Anterior cingulate cortex (tissue), 58 donors: ENCODE measurements at places on chromosomes 4 and X.

DNA sequence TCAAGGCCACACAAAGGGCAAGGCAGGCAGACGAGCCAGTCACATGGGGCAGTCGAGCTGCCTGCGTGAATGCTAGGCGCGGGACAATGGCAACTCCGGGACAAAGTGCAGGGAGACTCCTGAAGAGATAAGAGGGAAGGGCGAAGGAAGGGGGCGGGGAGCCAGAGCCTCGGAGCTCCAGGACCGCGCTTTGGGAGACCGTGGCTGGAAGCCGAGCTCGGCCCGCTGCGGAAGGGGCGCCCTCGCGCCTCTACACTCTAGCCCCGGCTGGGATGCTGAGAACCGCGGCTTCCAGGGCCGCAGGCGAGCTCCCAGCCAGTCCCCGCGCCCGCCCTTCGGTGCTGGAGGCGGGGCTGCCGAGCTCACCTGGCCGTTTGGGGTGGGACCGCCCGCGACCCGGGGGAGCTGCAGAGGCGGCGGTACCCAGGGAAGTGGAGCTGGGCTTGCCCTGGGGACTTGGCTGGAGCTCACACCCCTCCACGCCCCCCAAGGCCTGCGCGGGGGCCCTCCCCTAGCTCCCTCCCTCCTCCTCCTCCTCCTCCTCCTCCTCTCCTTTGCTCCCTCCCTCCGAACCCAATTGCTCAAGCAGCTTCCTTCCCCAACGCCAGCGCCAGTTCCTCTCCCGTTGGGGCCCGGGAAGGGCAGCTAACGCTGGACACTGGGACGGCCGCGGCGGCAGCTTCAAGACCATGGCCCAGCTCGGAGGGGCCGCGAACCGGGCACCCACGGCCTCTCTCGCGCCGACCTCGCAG lies at the start of gene SOWAHD:
SOWAHD (plus strand) TSS at position 610 of the 752 bp plus-strand sequence; CDS start at position 690, 80 bp downstream.
- DNase-seq, result peak; percentile 1

DNA sequence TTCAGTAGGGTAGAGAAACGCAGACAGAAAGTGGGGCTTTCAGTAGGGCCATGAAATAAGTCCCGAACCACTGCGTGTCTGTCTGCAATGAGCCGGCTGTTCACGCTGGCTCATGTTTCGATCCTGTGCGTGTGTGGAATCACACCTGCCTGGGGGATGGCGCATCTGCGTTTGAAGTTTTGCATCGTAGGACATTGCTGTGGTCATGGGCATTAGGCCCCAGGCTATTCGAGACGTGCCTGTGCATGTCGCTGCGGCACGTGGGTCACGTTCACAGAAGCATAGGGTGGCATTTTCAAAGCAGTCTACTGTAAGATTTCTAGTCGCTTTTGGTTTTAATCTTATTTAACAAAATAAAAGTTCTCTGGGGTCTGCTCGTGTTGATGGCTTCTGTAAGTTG lies 25.5 kb upstream of the HGFAC start:
- no peak for DNase-seq

DNA sequence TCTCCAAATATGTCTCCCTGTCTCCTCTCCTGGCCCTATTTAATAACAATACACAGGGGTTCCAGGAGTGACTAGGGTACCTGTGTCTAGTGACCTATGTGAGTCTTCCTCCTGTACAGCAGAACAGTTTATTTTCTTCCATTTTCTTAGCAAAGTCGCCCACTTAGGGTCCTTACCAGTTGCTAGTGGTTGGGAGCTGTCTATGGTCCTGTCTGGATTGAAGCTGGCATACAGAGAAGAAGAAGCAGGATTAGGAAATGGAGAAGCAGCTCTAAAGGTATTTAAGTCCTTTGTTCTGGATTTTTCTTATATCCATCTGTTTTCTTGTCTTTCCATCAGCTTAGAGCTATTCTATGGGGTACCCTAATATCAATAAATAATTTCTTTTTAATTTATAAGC lies 587.1 kb upstream of the CPEB2 start:
- DNase-seq, result no peak

- DNase-seq, result peak; percentile 15
Observed at GRCh38 chr4:74444891-74445642, at the start of gene AREG. Gene AREG (plus strand): TSS chr4:74445136. CDS start chr4:74445346, 210 bp downstream.

DNA sequence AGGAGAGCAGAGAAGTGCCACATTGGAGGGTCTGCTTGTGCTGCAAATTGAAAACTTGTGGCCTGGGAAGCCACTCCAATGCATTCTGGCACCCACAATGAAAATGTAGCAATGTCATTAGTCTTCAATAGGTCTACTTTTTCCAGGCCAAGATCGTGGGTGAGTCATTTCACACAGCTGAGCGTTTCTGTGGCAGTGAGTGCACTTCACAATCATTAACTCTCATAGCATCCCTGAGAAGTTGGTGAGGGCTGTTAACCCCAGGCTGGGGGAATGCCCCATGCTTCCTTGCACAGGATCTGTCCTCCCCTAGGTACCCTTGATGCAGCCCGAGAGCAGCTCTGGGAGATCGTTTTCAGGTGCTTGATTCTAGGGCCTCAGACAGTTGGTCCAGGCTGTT lies 196.8 kb upstream of the ATP6AP2 start:
- no peak for DNase-seq

- no peak for DNase-seq
Observed at GRCh38 chr4:21012851-21013331, 312.6 kb downstream of the PACRGL start.

DNA sequence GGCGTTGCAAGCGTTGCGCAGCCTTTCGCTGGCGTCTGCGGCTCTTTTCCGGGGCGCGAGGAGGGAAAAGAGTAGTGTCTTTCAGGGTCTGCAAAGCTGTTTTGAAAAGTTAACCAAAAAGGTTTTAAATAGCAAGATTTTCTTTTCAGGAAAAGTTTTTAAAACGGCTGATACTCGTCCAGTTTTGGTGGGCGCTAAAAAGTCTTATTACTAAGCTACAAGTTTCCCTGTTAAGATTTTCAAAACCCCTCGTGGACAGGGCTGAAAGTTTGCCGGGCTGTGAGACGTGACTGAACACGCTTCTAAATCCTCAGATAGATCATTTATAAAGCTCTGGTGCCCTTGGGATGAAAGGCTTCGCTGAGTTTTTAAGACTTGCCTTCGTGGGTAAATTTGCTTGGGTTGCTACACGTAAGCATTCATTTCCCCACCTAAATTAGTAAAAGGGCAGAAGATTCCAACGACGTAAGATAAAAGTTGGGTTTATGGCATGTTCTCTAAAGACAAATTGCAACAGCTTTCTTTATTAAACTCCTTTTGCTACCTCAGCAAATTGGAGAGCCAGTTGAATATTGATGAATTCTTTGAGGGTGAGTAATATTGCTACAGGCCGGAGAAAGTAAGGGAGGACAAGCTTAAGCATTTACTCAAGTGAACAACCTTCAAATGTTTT lies 91.5 kb downstream of the HPRT1 start:
- DNase-seq, result no peak

DNA sequence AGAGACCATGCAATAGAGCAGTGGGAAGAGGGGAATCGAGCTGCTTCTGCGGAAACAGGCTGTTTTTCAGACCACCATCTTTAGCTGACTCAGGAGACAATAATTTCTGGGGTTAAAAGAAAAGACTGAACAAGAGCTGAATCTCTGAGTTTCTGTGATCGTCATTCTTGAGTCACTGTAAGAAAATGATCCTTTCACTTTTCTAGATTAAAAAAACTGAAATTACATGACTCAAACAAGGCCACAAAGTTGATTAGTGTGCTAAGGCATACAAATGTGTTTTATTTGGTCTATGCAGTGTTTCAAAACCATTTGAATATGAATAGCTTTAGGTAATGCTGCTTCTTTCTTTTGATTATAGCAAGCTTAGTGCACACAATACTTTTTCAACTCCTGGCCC lies 194.4 kb upstream of the RPL34 start:
- DNase-seq, result no peak

DNA sequence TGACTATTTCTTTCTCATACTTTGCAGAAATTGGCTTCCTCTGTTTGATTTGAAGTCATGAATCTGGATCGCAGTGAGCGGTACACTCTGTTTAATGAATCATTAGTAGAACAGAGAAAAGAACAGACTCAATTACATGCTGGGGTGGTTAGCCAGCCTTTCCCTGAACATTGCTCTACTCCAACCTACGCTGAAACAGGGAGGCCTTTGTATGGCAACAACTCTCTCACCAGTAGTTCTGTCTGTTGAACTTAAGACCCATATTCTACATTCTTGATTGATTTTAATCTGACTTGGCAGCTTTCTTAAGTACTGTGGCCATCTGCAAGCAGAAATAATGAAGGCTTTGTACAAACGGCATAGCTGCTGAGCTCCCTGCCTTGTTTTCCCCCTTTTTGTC lies 19.0 kb upstream of the AP1S2 start:
- DNase-seq, result no peak

- DNase-seq, result no peak
Observed at GRCh38 chr4:169417629-169418282, 147.0 kb upstream of the SH3RF1 start.

DNA sequence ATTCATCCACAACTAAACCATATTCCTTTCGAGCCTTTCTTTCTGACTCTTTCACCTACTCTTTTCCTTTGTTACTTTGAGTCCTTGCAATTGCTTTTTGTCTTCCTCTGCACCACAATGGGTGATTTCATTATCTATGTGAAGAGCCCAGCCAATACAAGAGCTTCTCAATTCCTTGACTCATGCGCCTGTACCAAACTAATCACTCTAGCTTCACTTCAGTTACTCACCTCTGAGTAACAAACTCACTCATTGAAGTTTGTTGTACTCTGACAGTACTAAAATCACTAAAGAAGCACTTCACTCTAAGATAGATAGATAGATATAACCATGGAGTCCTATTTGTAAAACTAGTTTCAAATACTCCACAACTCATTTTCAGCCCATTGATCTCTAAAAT lies 191.7 kb upstream of the EPHA5 start:
- DNase-seq, result no peak

DNA sequence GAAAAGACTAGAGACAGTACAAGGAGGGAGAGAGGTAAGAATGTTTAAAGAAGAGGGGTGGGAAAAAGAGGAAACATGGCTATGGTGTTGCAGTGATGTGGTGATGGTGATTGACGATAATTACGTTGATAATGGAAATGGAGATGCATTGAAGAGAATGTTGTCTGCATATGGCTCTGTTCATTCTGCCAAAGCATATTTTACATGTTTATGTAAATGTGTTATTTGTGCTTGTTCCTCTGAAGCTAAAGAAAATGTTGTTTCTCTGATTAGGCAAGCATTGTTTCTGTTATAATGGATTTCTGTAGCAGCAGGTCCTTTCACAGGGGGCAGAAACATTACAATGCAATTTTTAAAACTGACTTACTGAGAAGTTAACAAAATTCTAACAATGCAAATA lies 958.8 kb downstream of the CCSER1 start:
- DNase-seq, result no peak

- DNase-seq, result no peak
Observed at GRCh38 chrX:55056820-55057674, 17.8 kb upstream of the PAGE2B start.
